Peyer's patch (tissue), 4 donors: ENCODE measurements at places on chromosomes 5 and 9. TPM values are rescaled to one million over a fixed set of nuclear protein-coding genes. Genes with fewer than 3 reads are reported as not detected.

- no peak overlapping the region for H3K4me3 ChIP-seq
- no peaks in the 10 kb centered on the region for H3K36me3 ChIP-seq
These were observed 166.4 kb upstream of the MVB12B start for GRCh38 chr9:126160067-126160853.

Gene UBE2QL1
- 3.3 TPM for total RNA-seq

Gene PCDHA12
- total RNA-seq = not detected

DNA sequence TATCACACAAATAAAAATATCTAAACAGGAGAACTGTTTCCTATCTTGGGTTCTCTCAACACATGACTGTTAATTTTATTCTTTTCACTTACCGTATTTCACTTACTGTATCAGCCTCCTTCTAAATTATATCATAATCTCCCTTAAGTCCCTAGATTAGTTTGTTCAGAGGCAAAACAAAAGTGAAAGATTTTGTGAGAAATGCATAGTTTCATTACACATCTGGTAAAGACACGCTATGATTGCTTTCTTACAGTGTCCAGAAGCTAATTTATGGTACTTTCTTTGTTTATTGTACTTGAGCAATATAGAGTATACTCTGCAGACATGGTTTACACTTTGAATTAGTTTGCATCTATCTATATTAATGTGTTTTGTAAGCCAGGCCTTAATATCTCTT, 159.7 kb upstream of the TLX3 start:
- H3K4me1 ChIP-seq = no peaks in the 10 kb centered on the region
- DNase-seq = no peak
- no peaks in the 10 kb centered on the region for H3K27me3 ChIP-seq
- H3K27ac ChIP-seq = no peak overlapping the region

DNA sequence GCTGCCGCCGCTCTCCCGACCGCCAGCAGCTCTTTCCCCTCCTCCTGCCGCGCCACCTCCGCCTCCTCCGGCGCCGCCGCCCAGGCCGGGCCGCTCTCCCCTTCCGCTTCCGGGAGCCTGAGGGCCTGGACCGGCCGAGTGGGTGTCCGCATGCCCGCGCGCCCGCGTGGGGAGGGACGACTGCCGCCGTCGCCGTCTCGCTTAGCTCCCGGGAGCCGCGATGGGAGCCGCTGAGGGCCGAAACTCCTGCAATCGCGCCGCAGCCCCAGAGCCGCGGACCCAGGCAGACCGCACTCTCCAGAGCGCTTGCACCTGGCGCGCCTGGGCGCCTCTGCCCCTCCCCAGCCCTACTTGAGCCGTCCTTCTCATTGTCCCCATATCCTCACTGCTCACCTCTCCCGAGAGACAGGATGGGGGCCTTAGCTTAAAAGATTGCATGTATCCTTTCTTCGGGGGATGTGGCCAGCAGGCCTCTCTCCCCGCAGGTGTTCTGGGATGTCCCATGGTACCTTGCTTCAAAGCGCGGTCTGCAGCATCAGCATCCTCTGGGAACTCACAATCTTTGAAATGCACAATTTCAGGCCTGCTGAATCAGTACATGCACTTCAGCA, at the start of gene ZDHHC21:
ZDHHC21 (minus strand) TSS at position 182 of the 611 bp plus-strand sequence. CDS start 19,092 bp downstream, outside the sequence.
- DNase-seq = peak; percentile 84
- peak within 1 kb of the TSS; percentile 67 for H3K27ac ChIP-seq
- no peaks in the 10 kb centered on the region for H3K36me3 ChIP-seq
- peak within 1 kb of the TSS; percentile 98 for H3K4me3 ChIP-seq
- H3K27me3 ChIP-seq = no peaks in the 10 kb centered on the region
- peaks cover 22% of the 10 kb centered on the region for H3K4me1 ChIP-seq

Gene NMUR2
- not detected for total RNA-seq

Gene C9orf43
- total RNA-seq = 5.0 TPM

DNA sequence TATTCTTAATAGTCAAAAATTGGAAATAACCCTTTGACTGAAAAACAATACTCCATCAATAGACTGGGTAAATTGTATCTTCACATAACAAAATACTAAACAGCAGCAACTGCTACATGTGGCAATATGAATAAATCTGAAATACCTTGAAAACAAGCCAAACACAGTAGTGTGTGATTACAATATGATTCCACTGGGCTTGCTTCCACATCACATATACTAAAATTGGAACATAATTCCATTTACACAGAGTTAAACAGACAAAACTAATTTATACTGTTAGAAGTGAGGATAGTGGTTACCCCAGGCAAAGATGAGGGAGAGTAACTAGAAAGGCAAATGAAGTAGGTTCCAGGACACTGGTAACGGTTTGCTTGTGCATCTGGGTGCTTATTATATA, 20.4 kb downstream of the FNIP1 start:
- H3K36me3 ChIP-seq = no peaks in the 10 kb centered on the region
- no peak for DNase-seq
- H3K27ac ChIP-seq = no peak overlapping the region
- H3K4me3 ChIP-seq = no peak overlapping the region
- H3K27me3 ChIP-seq = no peaks in the 10 kb centered on the region

- no peaks in the 10 kb centered on the region for H3K36me3 ChIP-seq
- DNase-seq = no peak
- H3K4me1 ChIP-seq = no peaks in the 10 kb centered on the region
- no peak overlapping the region for H3K27ac ChIP-seq
- H3K27me3 ChIP-seq = no peaks in the 10 kb centered on the region
- H3K4me3 ChIP-seq = no peak overlapping the region
These were observed 367.1 kb upstream of the MPDZ start for GRCh38 chr9:13646500-13647021.

DNA sequence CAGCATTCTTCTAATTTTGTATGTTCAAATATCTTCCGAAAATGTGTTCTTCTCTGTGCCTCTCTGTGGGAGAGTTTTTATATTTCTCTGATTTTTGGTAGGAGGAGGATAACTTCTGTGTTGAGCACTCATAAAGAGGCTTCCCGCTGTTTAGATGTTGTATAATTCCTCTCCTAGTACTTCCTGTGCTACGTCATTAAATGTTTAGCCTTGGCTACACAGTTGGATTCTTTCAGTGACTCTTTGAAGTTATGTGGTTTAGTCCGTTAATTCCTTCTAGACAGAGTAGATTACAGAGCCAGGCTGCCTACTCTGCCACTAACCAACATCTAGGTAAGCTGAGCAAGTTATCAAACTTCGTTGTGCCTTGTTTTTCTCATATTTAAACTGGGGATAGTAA, 302.6 kb downstream of the OSTF1 start:
- H3K4me3 ChIP-seq = no peak overlapping the region
- DNase-seq = no peak
- no peaks in the 10 kb centered on the region for H3K36me3 ChIP-seq

DNA sequence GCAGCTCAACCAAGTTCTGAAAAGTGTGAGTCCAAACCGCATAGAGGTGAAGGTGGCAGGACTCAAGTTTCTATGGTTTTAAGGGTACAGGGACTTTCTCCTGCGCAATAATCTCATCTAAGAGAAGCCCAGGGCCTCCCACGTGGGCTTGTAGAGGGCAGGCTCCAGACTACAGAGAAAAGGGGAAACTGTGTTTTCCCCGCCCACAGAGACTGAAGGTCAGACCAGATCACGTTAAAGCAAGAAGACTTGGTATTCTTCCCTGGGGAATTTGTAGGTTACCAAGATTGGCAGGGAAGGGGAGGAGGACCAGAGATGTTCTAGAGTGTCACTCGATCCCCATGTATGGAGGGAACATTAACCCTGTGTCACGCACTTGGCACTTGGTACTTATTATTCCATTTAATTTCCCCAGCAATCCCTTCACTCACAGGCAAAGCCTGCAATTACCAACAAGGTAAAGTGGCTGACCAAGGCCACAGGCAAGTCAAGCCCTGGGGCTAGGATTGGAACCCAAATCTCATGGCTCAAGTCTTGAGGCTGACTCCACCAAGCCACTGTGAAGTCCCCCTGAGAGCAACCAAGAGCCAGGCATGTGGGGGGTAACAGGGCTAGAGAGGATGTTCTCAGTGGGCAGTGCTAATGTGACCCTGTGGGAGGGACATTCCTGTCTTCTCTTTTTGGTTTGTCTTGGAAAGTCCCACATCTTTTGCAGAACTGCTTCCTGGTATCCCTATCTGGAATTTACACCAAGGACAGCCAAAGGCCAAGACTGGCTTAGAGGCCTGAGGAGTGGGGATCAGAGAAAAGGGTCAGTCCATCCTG, 18.3 kb upstream of the NEK6 start:
- H3K27me3 ChIP-seq = no peaks in the 10 kb centered on the region
- H3K36me3 ChIP-seq = no peaks in the 10 kb centered on the region
- no peak overlapping the region for H3K27ac ChIP-seq
- no peak for DNase-seq
- H3K4me3 ChIP-seq = no peak overlapping the region
- no peaks in the 10 kb centered on the region for H3K4me1 ChIP-seq

Gene PCDHGA5
- 0.94 TPM for total RNA-seq

Gene GARNL3
- 78.4 TPM for total RNA-seq

Gene MARCOL
- not detected for total RNA-seq

Gene ESM1
- total RNA-seq = not detected

GRCh38 chr5:133688391-133688790, 76.0 kb upstream of the FSTL4 start:
- no peak for DNase-seq
- H3K4me1 ChIP-seq = no peaks in the 10 kb centered on the region
- no peaks in the 10 kb centered on the region for H3K36me3 ChIP-seq
- H3K27me3 ChIP-seq = no peaks in the 10 kb centered on the region

GRCh38 chr9:36450110-36450732, 50.2 kb upstream of the RNF38 start:
- DNase-seq = no peak
- H3K4me1 ChIP-seq = no peaks in the 10 kb centered on the region

Gene DMRT3
- not detected for total RNA-seq

- H3K4me3 ChIP-seq = no peak overlapping the region
- H3K4me1 ChIP-seq = no peaks in the 10 kb centered on the region
- no peak for DNase-seq
- H3K36me3 ChIP-seq = no peaks in the 10 kb centered on the region
- H3K27ac ChIP-seq = no peak overlapping the region
These were observed 493.9 kb downstream of the CCDC171 start for GRCh38 chr9:16046713-16047112.

GRCh38 chr9:120692901-120693699, 21.2 kb downstream of the MEGF9 start:
- H3K27me3 ChIP-seq = no peaks in the 10 kb centered on the region
- no peak overlapping the region for H3K27ac ChIP-seq
- no peaks in the 10 kb centered on the region for H3K36me3 ChIP-seq
- H3K4me1 ChIP-seq = no peaks in the 10 kb centered on the region

DNA sequence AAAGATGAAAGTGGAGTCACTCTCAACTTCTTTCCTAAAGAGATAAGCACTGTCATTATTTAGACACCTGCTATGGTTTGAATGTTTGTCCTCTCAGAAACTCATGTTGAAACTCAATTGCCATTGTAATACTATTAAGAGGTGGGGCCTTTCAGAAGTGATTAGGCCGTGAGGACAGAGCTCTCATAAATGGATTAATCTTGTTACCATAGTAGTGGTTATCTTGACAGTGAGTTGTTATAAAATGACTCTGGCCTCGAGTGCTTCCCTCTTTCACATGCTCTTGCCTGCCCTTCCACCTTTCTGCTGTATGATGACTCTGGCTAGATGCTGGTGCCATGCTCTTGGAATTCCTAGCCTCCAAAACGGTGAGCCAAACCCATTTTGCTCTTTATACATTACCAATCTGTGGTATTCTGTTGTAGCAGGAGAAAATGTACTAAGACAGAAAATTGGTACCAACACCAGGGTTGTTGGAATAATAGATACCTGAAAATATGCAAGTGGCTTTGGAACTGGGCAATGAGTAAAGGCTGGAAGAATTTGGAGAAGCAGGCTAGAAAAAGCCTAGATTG, 38.0 kb downstream of the GDA start:
- DNase-seq = no peak

DNA sequence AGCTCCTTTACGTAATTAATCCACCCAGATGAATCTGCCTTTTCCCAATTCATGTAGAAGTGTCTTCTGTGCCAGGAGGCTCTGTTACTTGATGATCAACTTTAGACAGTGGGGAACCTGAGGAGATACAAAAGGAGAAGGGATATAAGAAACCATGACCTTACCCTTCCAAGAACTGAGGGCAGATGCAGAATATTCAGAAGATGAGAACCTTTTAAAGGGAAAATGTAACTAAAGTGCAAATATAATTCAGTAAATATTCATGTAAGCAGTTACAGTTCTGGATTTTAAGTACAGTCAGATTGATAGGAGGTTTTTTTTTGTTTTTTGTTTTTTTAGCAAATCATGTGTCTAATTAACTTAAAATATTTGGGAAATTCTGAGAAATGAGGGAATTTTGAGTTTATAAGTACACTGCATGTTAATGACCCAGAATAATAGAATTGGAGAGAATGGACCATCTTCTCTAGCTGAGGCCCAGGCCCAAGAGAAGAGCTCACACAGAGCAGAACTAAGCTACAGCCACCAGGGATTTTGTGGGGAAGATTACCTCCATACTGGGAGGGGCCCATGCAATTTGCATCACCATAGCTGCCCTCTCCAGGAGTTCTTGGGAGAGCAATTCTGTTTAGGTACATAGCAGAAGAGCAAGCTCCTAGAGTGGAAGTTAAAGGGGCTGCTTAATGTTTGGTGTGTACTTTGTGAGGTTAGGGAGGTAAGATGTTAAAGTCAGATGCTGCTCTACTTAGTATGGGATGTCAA, 61.5 kb downstream of the SV2C start:
- no peaks in the 10 kb centered on the region for H3K27me3 ChIP-seq
- no peaks in the 10 kb centered on the region for H3K4me1 ChIP-seq
- no peak overlapping the region for H3K27ac ChIP-seq
- no peak for DNase-seq

- H3K36me3 ChIP-seq = no peaks in the 10 kb centered on the region
- H3K4me1 ChIP-seq = no peaks in the 10 kb centered on the region
- H3K27ac ChIP-seq = no peak overlapping the region
- H3K4me3 ChIP-seq = no peak overlapping the region
These were observed 32.1 kb downstream of the ARL15 start for GRCh38 chr5:54278036-54278830.

GRCh38 chr9:115766370-115766955, 387.1 kb upstream of the PAPPA start:
- H3K27ac ChIP-seq = no peak overlapping the region
- H3K36me3 ChIP-seq = no peaks in the 10 kb centered on the region
- no peak for DNase-seq
- no peaks in the 10 kb centered on the region for H3K27me3 ChIP-seq

DNA sequence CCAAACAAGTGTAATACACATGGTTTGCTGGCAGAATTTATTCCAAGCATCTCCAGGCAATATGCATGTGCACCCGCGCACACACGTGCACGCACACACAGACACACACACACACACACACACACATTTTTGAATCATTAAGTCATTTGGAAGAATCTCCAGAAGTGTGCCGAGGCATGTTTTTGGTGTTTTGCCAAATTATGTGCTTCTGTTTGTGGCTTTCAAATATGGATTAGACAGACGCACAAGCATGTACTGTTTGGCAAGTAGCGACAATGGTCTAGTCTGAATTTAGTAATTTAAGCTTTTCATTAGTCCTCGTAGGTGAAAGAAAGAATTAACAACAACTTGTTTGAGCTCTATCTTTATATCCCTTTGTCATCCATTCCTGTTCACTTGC, 36.7 kb downstream of the NFIB start:
- DNase-seq = no peak
- H3K36me3 ChIP-seq = no peaks in the 10 kb centered on the region
- H3K4me3 ChIP-seq = no peak overlapping the region
- H3K4me1 ChIP-seq = no peaks in the 10 kb centered on the region
- H3K27ac ChIP-seq = no peak overlapping the region
- H3K27me3 ChIP-seq = no peaks in the 10 kb centered on the region

Gene PKD2L2
- total RNA-seq = not detected

Gene LRRC14B
- not detected for total RNA-seq
